Heart left ventricle (tissue), 16 donors: ENCODE measurements at places on chromosomes 13 and 19. TPM values are rescaled to one million over a fixed set of nuclear protein-coding genes. Genes with fewer than 3 reads are reported as not detected.

DNA sequence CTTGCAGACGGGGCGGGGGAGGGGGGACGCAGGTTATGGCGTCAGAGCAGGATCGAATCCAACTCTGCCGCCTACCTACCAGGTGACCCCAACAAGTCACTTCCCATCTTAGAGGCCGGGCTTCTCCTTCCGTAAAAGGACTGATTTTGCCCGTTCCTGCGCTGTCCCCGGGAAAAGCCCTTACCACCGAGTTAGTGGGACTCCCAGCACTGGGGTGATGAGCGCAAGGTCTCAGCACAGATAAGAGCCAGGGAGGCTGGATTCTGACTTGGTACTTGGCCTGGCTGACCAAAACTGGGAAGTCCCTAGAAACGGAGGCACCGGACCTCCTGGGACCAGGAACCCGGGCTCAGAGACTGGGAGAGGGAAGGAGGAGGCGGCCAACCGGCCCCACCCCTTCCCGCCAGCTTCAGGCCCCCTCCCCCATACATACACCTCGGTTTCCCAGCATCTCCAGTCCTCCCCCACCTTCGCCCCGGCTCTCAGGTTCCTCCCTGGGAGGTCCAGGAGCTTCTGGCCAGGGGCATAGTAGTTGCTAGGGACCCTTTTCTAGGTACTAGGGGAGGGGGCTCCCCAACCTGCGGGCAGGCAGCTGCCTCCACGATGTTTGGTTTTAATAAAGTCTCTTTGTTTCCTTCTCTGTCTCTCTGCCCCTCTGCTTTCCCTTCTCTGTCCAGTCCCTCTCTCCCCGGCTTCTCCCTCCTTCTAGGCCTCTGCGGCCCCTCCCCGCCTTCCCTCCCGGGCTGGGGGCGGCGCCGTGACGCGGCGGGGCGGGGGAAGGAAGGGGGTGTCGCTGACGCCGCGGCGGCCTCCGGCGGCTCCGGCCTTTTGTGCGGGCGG is at the start of gene GRAMD1A:
TSS of gene GRAMD1A (plus strand) at position 826 of the 840 bp plus-strand sequence. CDS start 156 bp downstream, outside the sequence.
- DNase-seq, result peak; percentile 90
- H3K4me1 ChIP-seq, result peaks cover 80% of the 10 kb centered on the region
- no peaks in the 10 kb centered on the region for H3K36me3 ChIP-seq
- H3K27me3 ChIP-seq, result no peaks in the 10 kb centered on the region

- H3K27ac ChIP-seq, result no peak overlapping the region
- H3K4me1 ChIP-seq, result peaks cover 20% of the 10 kb centered on the region
- H3K27me3 ChIP-seq, result no peaks in the 10 kb centered on the region
- H3K4me3 ChIP-seq, result no peak overlapping the region
- no peaks in the 10 kb centered on the region for H3K36me3 ChIP-seq
- DNase-seq, result no peak
Measured at GRCh38 chr13:31878955-31879354, 139.6 kb downstream of the RXFP2 start.

- no peak for DNase-seq
- H3K4me3 ChIP-seq, result no peak overlapping the region
- H3K27ac ChIP-seq, result no peak overlapping the region
Measured at GRCh38 chr13:59880468-59880867, 283.3 kb downstream of the DIAPH3 start.

DNA sequence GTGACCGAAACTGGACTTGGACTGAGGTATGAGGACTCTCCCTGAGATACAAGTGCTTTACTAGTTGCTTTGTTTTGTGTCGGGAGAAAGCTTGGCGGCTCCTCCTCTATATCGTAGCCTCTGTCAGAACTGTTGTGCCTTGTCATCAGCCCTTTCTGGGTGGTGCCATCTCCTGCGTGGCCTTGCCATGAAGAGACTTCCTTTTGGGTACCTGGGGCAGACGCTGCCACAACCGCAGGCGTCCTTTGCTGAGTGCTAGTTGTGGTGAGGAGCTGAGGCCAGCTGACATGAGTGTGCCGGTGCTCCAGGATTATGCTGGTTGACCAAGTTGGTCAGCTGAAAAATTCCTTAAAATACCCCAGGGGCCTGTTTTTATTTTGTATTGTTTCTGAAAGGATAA is 124.5 kb downstream of the AKAP11 start:
- no peak overlapping the region for H3K27ac ChIP-seq
- H3K27me3 ChIP-seq, result peaks cover 7% of the 10 kb centered on the region
- no peak for DNase-seq
- no peaks in the 10 kb centered on the region for H3K36me3 ChIP-seq
- H3K4me1 ChIP-seq, result no peaks in the 10 kb centered on the region
- H3K4me3 ChIP-seq, result no peak overlapping the region

DNA sequence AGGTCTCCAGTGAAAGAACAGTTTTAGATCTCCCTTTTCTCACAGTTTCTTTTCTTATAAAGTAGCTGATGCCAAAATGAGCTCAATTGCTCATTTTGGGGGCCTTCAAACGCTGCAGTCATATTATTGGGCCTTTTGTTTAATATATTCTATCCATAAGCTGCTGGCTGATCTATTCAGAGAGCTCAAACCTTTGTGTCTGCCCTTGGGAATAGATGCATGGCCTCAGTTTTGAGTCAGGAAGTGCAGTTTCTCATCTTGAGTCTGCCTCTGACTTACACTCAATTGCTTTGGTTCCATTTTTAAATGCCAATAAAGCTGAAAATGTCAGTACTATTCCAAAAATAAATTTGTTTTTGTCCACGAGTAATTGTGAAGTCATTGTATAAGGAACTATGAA is 468.9 kb downstream of the KLF12 start:
- no peak overlapping the region for H3K27ac ChIP-seq
- H3K4me1 ChIP-seq, result peaks cover 7% of the 10 kb centered on the region
- H3K4me3 ChIP-seq, result no peak overlapping the region
- no peaks in the 10 kb centered on the region for H3K36me3 ChIP-seq
- no peak for DNase-seq
- no peaks in the 10 kb centered on the region for H3K27me3 ChIP-seq

DNA sequence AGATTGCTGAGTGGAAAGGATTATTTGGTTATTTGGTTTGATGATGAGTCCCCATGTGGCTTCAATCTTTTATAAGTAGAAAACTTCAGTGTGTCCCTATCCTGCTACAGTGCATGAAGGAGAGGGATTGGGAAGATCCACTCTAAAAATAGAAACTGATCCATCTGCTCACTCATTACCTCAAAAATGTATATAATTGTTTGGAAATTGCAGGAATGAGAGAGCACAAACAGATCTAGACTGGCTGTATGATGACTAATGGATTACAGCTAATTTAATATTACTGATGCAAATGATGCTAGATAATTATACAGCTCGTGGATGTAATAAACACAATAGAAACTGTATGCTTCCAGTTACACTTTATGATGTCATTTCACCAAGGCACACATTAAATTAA is 625.3 kb upstream of the PRR20A start:
- no peaks in the 10 kb centered on the region for H3K4me1 ChIP-seq
- H3K27ac ChIP-seq, result no peak overlapping the region
- H3K36me3 ChIP-seq, result no peaks in the 10 kb centered on the region
- DNase-seq, result no peak
- no peak overlapping the region for H3K4me3 ChIP-seq
- H3K27me3 ChIP-seq, result no peaks in the 10 kb centered on the region

GRCh38 chr19:47781590-47782262 is 3.2 kb downstream of the SELENOW start:
- peaks cover 15% of the 10 kb centered on the region for H3K4me1 ChIP-seq
- H3K27me3 ChIP-seq, result no peaks in the 10 kb centered on the region
- peak; percentile 57 for DNase-seq
- H3K4me3 ChIP-seq, result peak overlapping the region; percentile 2

DNA sequence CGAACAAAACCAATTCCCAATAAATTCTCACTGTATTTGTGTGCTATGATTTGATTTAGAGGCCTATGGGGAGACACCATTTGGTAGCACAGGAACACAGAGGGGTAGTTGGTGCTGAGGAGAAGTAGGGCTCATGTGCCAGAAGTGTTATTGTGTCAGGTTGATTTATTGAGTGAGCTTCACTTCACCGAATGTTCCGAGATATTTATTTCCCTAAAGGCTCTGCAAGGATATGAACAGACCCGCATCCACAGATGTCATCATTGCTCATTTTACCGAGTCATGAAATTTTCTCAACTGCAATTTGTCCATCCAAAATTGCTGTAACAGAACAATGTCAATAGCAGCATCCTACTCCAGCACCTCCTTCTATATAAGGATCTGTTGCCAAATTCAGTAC is 69.5 kb downstream of the DACH1 start:
- no peak overlapping the region for H3K27ac ChIP-seq
- H3K36me3 ChIP-seq, result no peaks in the 10 kb centered on the region
- DNase-seq, result no peak
- H3K4me1 ChIP-seq, result peaks cover 4% of the 10 kb centered on the region

DNA sequence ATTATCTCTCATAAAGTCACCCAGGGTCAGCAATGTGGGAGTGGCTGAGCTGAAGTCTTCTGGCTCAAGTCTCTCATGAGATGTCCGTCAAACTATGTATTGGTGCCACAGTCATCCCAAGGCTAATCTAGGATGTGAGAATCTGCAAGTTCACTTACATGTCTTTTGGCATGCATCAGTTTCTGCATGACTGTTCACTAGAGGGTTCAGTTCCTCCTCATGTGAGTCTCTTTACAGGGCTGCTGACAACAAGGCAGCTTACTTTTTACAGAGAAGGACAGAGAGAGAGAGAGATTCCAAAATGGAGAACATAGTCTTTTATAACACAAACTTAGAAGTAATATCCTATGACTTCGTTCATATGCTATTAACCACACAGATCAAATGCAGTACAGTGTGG is 328.8 kb upstream of the SLITRK1 start:
- H3K27ac ChIP-seq, result no peak overlapping the region
- no peak overlapping the region for H3K4me3 ChIP-seq
- H3K4me1 ChIP-seq, result no peaks in the 10 kb centered on the region
- H3K36me3 ChIP-seq, result no peaks in the 10 kb centered on the region
- no peak for DNase-seq
- no peaks in the 10 kb centered on the region for H3K27me3 ChIP-seq

DNA sequence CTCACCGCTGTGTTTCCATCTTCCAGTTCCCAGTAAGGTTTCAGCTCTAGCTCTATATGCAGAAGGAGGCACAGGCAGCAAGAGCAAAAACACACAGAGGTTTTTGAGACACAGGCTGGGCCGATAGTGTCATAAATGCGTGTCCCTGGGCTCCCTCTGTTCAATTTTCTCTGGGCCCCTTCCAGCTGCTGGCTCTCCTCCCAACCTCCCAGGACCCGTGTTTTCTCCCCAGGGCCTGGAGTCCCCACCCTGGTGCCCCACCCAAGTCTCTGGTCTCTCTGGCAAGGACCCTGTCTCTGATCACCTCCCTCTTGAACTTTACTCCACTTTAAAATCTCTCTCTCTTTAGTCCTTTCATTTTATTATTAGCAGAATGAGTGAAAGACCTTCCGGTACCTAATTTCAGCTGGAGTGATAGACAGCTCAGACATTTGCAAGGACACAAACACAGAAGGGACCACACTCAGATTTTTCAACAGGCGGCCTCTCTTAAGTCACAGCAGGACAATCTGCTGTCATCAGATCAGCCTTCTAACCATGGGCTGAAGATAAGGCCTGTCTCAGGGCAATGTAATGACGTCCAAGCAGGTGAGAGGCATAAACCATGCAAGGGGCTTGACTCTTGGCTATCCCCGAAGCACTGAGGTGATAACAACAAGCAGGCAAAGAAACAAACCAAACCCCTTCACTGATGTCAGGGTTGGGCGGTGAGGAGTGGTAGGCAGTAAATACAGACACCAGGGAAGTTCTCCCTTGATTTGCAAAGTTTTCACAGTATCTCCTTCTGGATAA is 190.0 kb upstream of the IRS2 start:
- no peak overlapping the region for H3K27ac ChIP-seq
- no peaks in the 10 kb centered on the region for H3K36me3 ChIP-seq
- H3K27me3 ChIP-seq, result no peaks in the 10 kb centered on the region
- no peaks in the 10 kb centered on the region for H3K4me1 ChIP-seq
- H3K4me3 ChIP-seq, result no peak overlapping the region

DNA sequence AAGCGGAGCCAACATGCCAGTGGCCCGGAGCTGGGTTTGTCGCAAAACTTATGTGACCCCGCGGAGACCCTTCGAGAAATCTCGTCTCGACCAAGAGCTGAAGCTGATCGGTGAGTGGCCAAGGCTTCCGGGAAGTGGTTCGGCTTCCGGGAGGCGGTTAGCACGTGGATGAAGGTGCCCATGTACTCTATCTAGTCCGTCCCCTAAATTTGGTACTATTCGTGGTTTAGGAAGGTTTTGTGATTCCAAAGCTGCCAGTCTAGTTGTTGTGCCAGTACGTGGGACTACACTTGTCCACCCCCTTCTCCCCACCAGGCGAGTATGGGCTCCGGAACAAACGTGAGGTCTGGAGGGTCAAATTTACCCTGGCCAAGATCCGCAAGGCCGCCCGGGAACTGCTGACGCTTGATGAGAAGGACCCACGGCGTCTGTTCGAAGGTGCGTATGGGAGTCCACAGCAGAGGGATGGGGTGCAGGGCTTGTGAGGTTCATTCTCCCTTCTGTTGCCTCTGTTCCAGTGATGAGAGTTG is 579 bp downstream of the RPS9 start:
- H3K27ac ChIP-seq, result peak overlapping the region; percentile 76
- peak overlapping the region; percentile 71 for H3K4me3 ChIP-seq
- peaks cover 47% of the 10 kb centered on the region for H3K36me3 ChIP-seq
- DNase-seq, result no peak

DNA sequence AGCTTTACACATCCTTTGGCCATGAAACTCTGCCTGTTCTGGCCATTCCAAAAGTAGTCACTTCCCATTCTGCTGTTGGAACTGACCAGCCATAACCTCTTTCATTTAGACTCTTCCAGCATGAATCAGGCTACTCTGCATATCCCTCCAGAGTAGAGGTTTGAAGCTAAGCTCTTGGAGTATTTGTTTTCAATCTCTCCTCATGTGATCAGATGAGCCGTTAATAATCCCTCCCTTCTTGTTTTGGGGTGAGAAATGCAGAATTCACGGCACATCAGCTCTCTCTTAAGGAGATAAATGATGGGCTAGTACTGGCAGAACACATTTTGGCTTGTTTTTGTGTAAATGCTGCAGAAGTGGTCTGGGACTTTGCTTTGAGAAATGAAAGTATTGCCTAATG is 519.9 kb downstream of the PCDH17 start:
- H3K27ac ChIP-seq, result no peak overlapping the region
- no peaks in the 10 kb centered on the region for H3K27me3 ChIP-seq
- no peaks in the 10 kb centered on the region for H3K4me1 ChIP-seq

DNA sequence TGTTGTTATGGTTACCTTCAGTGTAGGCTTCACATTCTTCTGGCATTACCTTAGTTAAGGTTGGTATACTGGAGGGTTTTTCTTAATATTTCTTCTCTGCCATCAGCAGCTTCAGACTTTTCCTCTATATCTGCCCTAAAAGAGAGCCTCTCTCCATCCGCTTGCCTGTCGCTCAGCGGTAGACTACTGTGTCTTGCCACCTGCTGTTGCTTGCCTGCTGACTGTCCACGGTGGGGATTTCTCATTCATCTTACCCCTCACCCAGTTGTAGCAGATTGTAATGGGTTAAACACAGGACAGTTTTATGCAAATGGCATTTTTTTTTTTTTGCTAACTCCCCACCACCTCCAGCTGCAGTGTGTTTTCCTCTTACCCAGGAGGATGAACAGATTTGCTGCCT is 577.2 kb downstream of the SLITRK5 start:
- no peaks in the 10 kb centered on the region for H3K27me3 ChIP-seq
- H3K27ac ChIP-seq, result no peak overlapping the region
- H3K4me1 ChIP-seq, result no peaks in the 10 kb centered on the region
- no peaks in the 10 kb centered on the region for H3K36me3 ChIP-seq

- peaks cover 6% of the 10 kb centered on the region for H3K4me1 ChIP-seq
- H3K27me3 ChIP-seq, result no peaks in the 10 kb centered on the region
- H3K36me3 ChIP-seq, result peaks cover 7% of the 10 kb centered on the region
- H3K27ac ChIP-seq, result no peak overlapping the region
- no peak for DNase-seq
Measured at GRCh38 chr13:110517505-110518225, 43.9 kb downstream of the RAB20 start.

Gene CCDC194
- not detected for total RNA-seq

Gene KIR2DL4
- total RNA-seq, result not detected

Gene ZNF726
- 0.58 TPM for total RNA-seq

Gene TMEM221
- total RNA-seq, result not detected
